ENCODE measurements at places on chromosomes 4 and X.

DNA sequence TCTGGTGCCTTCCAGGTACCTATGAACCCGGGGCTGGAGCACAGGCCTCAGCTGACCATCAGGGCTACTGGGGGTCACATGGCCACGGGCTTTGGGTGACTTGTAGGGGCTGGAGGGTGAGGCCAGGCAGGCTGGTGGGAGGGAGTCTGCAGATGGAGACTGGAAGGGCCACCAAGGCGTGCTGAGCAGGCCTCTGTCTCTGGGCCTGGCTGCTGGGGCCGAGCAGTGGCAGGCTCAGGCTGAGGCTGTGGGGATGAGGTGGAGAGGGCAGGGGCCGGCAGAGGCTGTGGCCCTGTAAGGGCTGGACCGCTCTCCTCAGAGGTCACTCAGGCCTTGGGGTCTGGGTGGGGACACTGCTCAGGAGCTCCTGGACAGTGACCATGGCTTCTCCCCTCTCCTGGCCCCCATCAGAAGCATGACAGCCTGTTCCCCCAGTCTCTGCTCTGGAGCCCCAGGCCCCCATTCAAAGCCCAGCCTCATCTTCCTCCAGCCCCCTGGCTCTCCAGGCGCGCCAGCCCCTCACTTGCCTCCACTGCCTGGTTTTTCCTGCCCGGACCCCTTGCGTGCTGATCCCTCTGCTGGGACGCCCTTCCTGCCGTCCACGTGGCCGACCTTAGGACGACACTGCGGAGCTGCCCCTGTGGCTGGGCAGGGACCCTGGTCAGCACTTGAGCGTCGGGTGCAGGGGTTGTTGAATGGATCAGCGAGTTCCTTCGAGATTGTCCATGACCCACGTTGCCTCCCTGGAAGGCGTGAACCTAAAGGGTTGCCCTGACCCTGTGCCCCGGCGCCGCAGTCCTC is 11.1 kb upstream of the NAT8L start:
- DNase-seq = no peak

DNA sequence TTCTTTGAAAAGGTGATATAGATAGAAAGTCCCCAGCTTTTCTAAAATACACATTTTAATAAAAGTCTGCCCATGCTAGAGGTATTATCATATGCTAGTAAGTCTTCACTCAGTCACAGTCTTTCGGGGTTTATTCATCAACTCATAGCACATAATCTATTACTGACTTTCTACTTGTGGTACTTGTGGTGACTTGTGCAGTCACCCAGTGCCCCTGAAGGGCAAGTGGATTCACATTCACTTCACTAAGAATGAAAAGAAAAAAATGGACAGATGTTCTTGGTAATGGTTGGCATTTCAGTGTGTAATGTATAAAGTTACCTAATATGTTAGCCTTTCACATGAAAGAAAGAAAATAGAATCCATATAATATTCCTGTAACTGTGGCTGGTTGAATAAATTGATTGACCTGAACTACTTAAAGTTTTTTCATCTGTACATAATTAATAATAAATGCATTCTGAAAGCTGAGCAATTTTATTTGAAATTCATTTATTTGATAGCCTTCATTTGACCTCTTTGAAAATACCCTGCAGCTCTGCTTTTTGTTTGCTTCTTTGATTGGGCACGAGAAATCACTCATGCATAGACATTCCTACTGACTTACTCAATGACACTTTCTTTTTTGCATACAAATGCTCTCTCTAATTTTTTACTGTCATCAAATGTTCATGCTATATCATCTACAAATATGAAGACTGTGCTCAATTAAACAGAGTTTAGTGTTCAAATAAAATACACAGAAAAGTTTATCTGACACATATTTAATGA is 39.5 kb upstream of the ZNF330 start:
- no peak for DNase-seq

GRCh38 chr4:40246938-40247337 is 50.1 kb downstream of the RHOH start:
- no peak for DNase-seq

DNA sequence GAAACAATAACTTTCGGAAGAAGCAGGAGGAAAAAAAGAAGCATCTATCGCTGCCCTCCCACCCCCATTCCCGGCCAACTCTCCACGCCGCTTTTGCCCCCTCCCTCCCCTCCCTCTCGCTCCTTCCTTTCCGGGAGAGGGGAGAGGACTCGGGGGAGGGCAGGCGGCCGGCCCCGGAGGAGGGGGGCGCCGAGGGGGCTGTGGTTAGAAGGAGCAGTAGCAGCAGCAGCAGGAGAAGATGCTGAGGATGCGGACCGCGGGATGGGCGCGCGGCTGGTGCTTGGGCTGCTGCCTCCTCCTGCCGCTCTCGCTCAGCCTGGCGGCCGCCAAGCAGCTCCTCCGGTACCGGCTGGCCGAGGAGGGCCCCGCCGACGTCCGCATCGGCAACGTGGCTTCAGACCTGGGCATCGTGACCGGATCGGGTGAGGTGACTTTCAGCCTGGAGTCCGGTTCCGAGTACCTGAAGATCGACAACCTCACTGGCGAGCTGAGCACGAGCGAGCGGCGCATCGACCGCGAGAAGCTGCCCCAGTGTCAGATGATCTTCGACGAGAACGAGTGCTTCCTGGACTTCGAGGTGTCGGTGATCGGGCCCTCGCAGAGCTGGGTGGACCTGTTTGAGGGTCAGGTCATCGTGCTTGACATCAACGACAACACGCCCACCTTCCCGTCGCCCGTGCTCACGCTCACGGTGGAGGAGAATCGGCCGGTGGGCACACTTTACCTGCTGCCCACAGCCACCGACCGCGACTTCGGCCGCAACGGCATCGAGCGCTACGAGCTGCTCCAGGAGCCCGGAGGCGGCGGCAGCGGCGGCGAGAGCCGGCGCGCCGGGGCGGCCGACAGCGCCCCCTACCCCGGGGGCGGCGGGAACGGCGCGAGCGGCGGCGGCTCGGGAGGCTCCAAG is 1.3 kb downstream of the PCDH7 start:
- peak; percentile 9 for DNase-seq

- no peak for DNase-seq
Observed at GRCh38 chr4:612749-613125, 12.6 kb upstream of the PDE6B start.

GRCh38 chrX:22109442-22109841 is 77.3 kb downstream of the PHEX start:
- DNase-seq = no peak

DNA sequence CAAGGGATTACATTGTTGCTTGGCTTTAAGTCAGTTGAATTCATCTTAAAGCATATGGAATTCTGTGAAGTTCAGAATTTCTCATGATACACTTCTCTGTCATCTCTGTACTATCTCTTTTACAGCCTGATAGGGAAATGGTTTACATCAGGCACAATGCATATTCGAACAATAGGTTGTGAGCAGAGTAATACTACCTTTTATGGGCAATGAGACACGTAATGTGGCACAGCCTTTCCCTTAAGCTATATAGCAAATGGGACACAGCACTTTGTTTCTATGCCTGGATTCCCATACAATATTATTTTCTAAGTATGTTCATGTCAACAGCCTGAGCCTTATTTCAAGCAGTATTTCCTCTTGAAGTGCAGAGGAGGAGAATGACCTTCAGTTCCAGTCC is 58.4 kb downstream of the SYNPO2 start:
- no peak for DNase-seq

Measured in GM12892 (cell line).